Activated naive CD4-positive, alpha-beta T cell treated with anti-CD3 and anti-CD28 coated beads for 36 hours (primary cell): ENCODE measurements at places on chromosomes 16 and 17. TPM values are rescaled to one million over a fixed set of nuclear protein-coding genes. Genes with fewer than 3 reads are reported as not detected.

GRCh38 chr16:10081201-10081940 is 100.9 kb downstream of the GRIN2A start:
- DNase-seq: no peak

GRCh38 chr16:51888534-51888933 is 658.4 kb downstream of the TOX3 start:
- no peak for DNase-seq

DNA sequence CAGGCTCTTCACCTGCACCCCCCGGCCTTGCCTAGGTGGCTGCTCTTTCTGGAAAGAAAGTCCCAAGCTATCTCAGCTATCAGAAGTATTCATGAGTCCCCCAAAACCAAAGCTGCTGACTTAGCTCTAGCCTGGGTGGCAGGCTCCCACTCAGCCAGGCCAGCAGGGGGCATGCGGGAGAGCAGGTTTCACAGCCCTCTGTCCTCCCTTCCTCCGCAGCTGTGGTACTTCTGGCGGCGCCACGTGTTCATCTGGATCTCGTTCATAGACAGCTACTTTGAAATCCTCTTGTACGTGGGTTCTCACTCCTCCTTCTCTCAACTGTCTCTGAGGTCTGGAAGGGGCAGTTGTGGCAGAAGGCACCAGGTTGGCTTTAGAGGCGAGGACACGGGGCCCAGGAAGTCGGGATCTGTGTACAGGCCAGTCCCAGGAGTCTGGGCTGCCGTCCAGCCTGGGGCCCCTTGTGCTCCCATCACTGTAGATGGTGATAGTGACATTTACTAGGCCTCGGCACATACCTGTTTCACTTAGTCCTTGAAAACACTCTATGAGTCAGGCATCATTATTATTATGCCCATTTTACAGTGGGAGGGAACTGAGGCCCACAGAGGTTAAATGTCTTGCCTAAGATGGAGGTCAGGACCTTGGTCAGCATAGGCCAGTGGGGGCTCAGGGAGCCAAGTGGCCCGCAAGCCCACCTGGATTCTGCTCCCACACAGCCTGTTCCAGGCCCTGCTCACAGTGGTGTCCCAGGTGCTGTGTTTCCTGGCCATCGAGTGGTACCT is 12.9 kb downstream of the TRPV2 start:
- DNase-seq: peak; percentile 64

- DNase-seq: no peak
These were observed 51.1 kb upstream of the MEAK7 start for GRCh38 chr16:84555418-84556196.

Gene GPR179
- total RNA-seq: 0.02 TPM

DNA sequence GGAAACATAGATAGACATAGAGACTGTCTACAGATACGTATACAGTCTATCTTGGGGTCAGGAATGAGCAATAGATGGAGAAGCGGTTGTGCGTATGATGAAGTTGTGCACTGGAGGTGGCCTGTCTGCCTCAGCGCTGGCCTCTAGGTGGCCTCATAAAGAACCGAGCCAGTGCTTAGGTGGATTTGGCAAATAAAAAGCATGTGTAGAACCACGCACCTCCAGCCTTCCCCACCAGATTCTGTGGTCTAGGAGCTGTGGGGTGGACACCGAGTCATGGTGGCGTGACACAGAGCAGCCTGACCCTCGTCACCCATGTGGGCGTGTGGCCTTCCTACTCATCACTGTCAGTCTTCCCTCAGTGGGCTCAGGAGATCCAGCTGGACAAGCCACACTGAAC is 34.0 kb downstream of the PGS1 start:
- DNase-seq: peak; percentile 67

- no peak for DNase-seq
These were observed 5.7 kb downstream of the KCNJ16 start for GRCh38 chr17:70080541-70081347.

Gene GUCY2D
- total RNA-seq: not detected

GRCh38 chr16:68040506-68041288 is 17.6 kb downstream of the DUS2 start:
- DNase-seq: peak; percentile 95

DNA sequence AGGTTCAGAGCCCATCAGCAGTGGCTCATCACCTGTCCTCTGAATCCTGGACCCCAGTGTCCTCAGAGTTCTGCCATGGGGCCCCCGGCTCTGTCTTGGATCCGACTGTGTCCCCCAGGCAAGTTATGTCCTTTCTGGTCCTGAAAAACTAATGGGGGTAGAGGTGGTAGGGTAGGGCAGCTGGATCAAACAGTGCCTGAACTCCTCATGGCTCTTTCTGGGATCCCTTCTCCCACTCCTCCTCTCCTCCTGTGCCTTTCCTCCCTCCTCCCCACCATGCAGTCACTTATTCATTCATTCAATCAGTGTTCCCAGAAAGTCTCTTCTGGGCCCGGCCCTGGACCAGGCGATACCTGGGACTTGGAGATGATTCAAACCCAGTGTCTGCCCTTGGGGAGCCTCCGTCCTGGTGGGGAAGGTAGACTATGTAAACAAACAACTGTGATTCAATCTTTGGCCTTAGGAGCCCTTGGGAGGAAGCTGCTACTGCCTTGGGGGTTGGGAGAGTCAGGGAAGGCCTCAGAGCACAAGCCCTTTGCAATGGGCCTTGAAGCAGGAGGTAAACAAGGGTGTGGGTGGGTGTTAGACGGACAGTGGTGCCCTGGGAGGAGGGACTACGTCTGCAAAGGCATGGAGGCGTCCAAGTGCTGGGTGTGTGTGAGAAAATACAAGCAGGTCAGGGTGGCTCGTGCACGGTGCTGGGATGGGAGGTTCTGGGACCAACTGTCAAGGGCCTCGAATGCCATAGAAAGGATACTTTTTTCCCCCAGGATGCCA is 6.4 kb upstream of the FAM83G start:
- DNase-seq: no peak

- DNase-seq: no peak
These were observed 22.3 kb upstream of the MPRIP start for GRCh38 chr17:17019891-17020456.

DNA sequence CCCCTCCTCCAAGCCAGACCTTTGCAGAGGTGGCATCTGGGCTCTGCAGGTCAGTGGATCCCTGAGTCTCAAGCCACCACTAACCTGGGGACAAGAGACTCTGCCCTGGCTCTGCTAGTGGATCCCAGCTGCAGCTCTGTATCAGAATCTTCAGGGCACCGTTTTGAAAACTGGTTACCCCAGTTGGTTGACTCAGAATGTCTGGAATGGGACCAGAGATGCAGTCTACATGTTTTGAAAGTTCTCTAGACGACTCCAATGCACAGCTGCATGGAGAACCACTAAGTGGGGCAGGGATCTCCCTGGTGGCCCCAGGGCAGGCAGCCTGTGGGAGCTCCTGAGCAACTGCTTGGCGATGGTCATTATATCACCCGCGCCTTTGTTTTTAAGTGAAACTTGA is 34.1 kb upstream of the ADORA2B start:
- DNase-seq: no peak

DNA sequence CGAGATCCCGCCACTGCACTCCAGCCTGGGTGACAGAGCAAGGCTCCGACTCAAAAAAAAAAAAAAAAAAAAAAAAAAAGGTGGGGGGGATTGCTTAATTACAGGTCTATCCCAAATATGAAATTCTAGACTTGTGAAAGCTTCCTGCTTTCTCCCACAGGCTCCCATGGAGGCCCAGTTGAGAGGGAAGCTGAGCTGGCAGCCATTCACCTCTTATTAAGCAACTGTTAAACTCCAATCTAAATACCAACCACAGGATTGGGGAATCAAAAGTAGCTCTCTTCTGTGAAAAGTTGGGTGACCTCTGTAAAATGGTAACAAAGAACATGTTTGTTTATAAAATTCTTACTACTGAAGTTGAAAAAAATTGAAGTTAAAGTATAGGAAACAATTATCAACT is 45.8 kb upstream of the STAC2 start:
- DNase-seq: no peak

Gene ZNF750
- total RNA-seq: not detected

Gene ABCA6
- total RNA-seq: not detected

Gene LMF1
- total RNA-seq: 12.3 TPM

DNA sequence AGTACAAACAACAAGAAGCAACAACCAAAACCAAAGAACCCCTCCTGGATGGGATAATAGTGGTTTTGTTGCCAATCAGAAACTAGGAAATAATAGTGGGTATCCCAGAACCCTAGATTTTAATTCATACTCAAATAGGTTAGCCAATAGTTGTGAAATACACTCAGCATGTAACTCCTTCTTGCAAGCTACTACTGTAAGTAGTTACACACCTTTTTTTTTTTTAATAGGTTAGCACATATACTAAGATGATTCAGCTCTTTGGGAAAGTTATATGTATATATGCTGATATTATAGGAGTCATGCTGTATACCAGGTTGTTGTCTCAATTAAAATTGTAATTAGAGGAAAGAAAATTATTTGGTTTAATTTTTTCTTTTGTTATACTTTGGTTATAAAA is 92.5 kb upstream of the HAS3 start:
- no peak for DNase-seq

GRCh38 chr17:48575673-48576478 is 2.3 kb downstream of the HOXB4 start:
- DNase-seq: no peak

- no peak for DNase-seq
These were observed 13.3 kb upstream of the C1QL1 start for GRCh38 chr17:44981221-44981968.

- no peak for DNase-seq
These were observed 13.0 kb downstream of the APPBP2 start for GRCh38 chr17:60513014-60513413.

GRCh38 chr17:60130466-60130865 is 19.3 kb upstream of the CA4 start:
- DNase-seq: no peak

Gene C16orf86
- 3.6 TPM for total RNA-seq

DNA sequence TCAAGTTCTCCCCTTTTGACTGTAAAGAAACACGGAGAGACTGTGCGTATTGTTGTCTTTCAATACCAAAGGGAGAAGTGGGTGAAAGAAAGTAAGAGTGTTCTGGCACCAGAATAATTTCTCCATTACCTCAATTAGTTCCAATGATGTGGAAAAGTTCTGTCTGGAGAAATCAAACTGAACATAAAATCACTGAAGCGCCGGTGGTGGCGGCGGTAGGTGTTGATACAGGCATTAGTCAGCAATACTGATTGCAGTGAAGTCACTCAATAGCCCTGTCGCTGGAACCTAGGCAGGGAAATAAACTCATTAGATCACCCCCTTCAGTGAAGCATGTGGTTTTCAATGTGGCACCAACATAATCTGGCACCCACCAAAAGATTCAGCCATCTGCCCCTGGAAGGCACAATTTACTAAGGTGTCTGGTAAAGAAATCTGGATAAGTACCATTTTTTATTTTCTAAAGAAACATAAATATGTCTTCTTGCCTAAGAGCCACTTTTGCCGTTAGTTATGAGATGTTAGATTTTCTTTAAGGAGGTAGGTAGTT is 274.2 kb upstream of the SOX9 start:
- no peak for DNase-seq

GRCh38 chr17:57463103-57463885 is 207.0 kb downstream of the MSI2 start:
- peak; percentile 94 for DNase-seq
